ENCODE measurements at places on chromosomes 4 and X.

- no peak for DNase-seq
These were observed 4.1 kb upstream of the CPLX1 start for GRCh38 chr4:829761-830600.

DNA sequence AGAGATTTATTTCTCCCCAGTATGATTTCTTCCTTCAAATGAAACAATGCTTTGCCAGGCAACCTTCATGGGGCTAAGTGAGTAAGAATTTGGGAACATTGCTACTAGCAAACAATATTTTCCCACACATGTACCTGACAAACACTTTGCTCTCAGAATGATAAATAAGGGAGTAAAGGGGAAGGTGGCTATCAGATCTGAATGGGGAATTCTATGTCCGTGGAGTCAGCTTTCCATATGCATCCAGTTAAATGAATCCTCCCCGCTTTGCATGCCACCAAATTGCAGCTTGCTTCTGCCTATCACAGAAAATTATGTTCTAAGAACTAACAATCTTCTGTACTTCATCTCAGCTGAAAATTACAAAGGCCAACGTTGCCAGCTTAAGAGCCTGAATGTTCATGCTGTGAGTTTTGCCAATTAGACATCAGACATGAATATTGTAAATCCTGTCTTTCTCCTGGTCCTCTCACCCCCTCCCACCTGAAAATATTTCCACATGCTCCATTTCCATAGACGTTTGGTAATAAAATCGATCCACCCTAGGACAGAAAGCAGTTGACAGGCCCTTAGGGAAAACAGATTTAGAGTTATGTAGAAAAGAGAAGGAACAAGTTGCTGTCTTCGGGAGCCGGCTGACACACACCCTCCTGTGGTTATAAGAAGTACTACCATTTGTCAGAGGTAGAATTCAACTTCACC lies 6.3 kb downstream of the MEPE start:
- peak; percentile 44 for DNase-seq

DNA sequence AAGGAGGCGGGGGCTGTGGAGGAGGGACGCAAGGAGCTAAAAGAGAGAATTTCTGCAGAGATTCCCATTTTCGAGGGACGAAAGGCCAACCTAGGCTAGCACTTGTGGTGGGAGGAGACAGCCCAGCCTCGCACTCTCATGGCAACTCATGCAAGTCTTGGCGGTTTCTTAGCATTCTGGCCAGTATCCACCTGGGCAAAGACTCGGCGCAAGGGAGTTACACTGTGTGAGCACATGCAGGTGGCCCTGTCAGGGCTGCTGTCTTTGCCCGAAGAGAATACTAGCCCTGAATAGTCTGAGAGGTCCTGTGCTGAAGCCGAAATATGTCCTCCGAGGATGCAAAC lies 15.5 kb downstream of the MCF2 start:
- no peak for DNase-seq

GRCh38 chr4:3706111-3706511 lies 60.1 kb upstream of the ADRA2C start:
- no peak for DNase-seq

DNA sequence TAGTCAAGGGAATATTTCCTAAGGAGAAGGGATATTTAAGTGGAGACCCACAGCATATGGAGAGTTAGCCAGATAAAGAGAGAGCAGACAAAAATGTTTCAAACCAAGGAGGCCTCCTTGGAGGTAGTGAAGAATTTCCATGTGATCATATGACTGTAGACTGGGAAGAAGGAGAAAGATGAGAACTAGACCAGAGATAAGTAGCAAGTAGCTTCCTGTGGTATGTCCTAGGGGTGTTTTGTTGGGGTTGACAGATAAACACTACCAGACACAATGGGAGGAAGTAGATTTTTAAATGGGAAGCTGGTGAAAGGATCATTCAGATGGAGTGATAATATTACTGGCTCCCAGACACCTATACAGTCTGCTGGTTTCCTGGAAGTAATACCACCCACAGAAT lies 13.6 kb downstream of the SYAP1 start:
- no peak for DNase-seq

GRCh38 chr4:141074098-141074878 lies 59.0 kb downstream of the RNF150 start:
- no peak for DNase-seq

GRCh38 chrX:100647095-100647494 lies 3.1 kb downstream of the SRPX2 start:
- DNase-seq, result no peak

GRCh38 chrX:124395145-124395880 lies 49.0 kb downstream of the SH2D1A start:
- no peak for DNase-seq

DNA sequence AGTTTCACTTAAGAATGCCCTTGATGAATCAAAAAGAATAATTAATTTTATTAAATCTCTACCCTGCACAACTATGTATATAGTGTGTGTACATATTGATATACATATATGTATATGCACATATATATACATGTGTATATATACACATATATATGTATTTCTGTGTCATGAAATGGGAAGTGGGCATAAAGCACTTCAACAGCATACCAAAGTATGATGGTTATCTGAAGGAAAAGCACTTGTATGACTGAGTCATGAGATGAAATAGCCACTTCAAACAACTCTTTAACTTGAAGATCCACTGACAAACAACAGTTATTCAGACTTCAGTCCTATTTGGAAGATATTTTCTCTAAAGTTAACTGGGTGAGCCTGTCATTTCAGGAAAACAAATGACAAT lies 16.3 kb downstream of the RNF128 start:
- DNase-seq, result no peak

DNA sequence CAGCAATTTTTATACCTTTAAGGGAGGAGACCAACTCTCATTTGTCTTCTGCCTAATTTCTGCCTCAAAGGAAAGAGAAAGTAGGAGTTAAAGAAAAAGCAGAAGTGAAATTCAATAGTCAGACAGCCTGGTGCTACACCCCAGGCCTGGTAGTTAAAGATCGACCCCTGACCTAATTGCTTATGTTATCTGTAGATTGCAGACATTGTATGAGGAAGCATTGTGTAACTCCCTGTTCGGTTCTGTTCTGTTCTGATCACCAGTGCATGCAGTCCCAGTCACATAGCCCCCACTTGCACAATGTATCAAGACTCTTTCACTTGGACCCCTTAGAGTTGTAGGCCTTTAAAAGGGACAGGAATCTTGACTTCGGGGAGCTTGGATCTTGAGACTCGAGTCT lies 335.9 kb upstream of the AR start:
- no peak for DNase-seq

GRCh38 chrX:22171287-22172060 lies 101.2 kb upstream of the CBLL2 start:
- no peak for DNase-seq

DNA sequence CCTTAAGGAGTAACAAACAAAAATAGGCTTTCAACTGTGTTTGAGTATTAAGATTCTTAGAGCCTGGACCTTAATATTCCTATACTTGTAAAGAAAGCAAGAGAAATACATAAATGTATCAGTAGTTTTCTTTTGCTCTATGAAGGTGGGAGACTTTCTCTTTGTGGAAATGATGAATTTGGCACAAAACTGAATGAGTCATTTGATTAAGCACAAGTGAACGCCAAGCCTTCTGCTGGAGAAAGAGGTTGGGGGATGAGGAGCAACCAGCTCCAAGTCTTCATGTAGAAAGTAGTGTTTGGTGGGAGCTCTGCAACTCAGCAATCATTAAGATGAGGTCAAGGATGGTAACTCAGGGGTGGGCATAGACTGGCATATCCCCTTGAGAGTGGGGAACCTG lies 49.6 kb downstream of the MEPE start:
- no peak for DNase-seq

GRCh38 chr4:158051401-158052235 lies 121.2 kb downstream of the GASK1B start:
- DNase-seq, result no peak

DNA sequence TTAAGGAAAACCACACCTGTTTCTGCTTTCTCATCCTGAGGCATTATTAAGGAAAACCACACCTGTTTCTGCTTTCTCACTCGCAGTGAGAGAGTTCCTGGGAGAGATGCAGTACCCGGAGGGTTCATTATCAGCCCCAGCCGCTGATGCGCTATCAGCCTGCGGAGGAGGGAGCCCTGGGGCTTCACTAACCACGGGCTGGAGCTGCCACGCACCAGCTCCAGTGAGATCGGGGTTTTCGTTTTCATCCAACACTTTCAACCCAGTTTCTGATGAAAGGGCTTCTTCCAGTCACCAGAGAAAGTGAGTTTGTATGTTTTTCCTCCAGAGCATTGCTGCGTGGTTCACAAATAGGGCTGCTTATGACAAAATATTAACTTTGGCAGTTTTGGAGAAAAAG lies 93.2 kb upstream of the PRKX start:
- no peak for DNase-seq

DNA sequence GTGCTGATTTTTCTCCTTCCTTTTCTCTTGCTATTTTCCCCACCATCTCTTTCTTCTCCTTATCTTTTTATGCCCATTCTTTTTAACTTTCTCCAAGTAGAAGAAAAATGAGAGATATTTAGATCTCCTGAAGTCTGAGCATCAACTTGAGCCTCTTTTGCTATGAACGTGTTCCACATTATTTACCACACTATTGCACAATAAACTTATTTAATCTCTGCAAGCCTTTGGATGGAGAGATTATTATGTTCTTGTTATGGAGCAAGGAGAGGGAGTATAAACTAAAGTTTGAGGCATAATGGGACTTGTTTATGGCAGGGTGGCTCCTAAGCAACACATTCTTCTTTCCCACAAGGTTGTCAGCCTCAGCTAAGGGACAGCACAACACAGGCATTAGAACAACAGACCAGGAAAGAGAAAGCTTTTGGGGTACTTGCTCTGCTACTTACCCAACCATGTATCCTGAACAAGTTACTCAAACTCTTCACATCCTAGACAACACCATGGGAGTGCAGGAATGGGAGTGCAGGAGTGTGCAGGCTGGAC lies 365.5 kb upstream of the BOD1L1 start:
- DNase-seq, result no peak

- no peak for DNase-seq
These were observed 60.4 kb upstream of the PDHA2 start for GRCh38 chr4:95779447-95779846.

- no peak for DNase-seq
These were observed 887.6 kb downstream of the ADGRL3 start for GRCh38 chr4:62087706-62088105.
